Stimulated activated memory B cell treated with anti-CD40 and anti-IgM and Interleukin-4, amounts not matched to agents 10 μg/mL and 1 μg/mL and 100 μg/mL, for 72 hours (primary cell): ENCODE measurements at places on chromosomes 12 and 14.

DNA sequence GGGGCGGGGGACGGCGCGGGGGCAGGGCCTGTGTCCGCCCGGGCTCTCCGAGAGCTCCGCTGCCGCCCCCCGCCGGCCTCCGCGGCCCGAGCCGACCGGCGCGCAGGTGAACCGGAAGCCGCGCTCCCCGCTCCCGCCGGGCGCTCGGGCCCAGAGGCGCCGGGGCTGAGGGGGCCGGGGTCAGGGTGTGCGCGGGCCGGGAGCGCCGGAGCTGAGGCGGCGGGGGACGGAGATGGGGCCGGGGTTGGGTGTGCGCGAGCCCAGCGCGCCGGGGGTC, 431 bp downstream of the HIP1R start:
- no peaks in the 10 kb centered on the region for H3K27me3 ChIP-seq
- peak overlapping the region; percentile 96 for H3K4me3 ChIP-seq
- peaks cover 55% of the 10 kb centered on the region for H3K4me1 ChIP-seq

GRCh38 chr12:65192963-65193516, 23.7 kb downstream of the LEMD3 start:
- no peak overlapping the region for H3K27ac ChIP-seq
- H3K36me3 ChIP-seq, result peaks cover 23% of the 10 kb centered on the region
- peaks cover 44% of the 10 kb centered on the region for H3K4me1 ChIP-seq
- ATAC-seq, result no peak
- no peak overlapping the region for H3K4me3 ChIP-seq

GRCh38 chr12:92133171-92133570, 12.5 kb downstream of the BTG1 start:
- H3K27ac ChIP-seq, result peak overlapping the region; percentile 74
- ATAC-seq, result no peak

GRCh38 chr12:41605545-41606305, 417.6 kb downstream of the PDZRN4 start:
- H3K36me3 ChIP-seq, result no peaks in the 10 kb centered on the region
- H3K4me1 ChIP-seq, result no peaks in the 10 kb centered on the region
- H3K4me3 ChIP-seq, result no peak overlapping the region
- H3K27ac ChIP-seq, result no peak overlapping the region
- H3K27me3 ChIP-seq, result no peaks in the 10 kb centered on the region

GRCh38 chr14:53399057-53399456, 245.9 kb upstream of the DDHD1 start:
- no peak overlapping the region for H3K27ac ChIP-seq
- H3K4me3 ChIP-seq, result no peak overlapping the region
- no peak for ATAC-seq
- H3K27me3 ChIP-seq, result peaks cover 9% of the 10 kb centered on the region
- no peaks in the 10 kb centered on the region for H3K4me1 ChIP-seq

DNA sequence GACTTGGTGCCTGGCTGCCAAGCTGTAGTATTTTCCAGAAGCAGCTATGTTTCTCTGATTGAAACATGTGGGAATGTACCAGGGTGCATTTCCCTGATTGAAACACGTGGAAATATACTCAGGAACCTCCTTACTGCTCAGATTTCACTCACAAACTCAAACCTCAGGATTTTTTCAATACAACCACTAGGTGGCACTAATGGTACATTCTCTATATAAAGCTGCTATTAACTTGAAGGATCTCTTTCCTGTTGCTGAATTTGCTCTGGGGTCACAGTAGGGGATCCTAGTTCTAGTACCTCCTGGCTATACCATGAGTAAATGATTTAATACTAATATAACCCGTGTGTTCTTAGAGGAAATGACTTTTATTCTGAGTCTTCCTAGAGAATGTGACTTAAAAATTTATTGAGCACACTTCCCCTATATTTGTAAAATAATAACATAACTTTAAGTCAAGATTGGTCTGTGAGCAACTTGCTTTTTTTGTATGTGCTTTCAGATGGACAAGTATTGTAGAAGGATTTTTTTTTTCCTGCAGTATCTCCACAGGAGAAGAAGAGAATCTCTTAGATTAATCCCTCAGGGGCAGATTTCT, 173.8 kb upstream of the MIS18BP1 start:
- H3K27ac ChIP-seq, result no peak overlapping the region
- no peaks in the 10 kb centered on the region for H3K4me1 ChIP-seq
- H3K36me3 ChIP-seq, result no peaks in the 10 kb centered on the region
- no peak for ATAC-seq
- H3K4me3 ChIP-seq, result no peak overlapping the region
- no peaks in the 10 kb centered on the region for H3K27me3 ChIP-seq

GRCh38 chr12:104775731-104776231, 182.3 kb downstream of the SLC41A2 start:
- no peak overlapping the region for H3K4me3 ChIP-seq
- H3K27ac ChIP-seq, result peak overlapping the region; percentile 20
- peaks cover 15% of the 10 kb centered on the region for H3K4me1 ChIP-seq

DNA sequence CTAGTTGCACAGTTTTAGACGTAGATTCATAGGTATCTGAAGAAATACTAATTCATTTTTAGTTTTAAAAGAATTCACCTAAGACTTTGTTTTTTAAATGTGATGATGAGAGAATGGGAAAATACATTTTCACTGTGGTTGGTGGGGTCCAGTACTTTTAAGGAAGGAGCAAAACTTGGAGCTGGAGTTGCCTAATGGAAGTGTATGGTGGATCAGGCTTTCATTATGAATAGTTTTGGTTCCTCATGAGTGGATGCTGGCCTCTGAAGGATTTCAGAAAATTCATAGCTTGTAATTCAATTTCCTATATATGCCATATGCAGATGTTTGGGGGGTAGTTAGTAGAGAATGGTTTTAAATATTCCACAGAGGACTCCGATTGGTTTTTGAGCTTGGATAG, 27.1 kb downstream of the STK38L start:
- no peaks in the 10 kb centered on the region for H3K27me3 ChIP-seq
- H3K4me1 ChIP-seq, result peaks cover 29% of the 10 kb centered on the region
- peaks cover 43% of the 10 kb centered on the region for H3K36me3 ChIP-seq
- no peak overlapping the region for H3K4me3 ChIP-seq

DNA sequence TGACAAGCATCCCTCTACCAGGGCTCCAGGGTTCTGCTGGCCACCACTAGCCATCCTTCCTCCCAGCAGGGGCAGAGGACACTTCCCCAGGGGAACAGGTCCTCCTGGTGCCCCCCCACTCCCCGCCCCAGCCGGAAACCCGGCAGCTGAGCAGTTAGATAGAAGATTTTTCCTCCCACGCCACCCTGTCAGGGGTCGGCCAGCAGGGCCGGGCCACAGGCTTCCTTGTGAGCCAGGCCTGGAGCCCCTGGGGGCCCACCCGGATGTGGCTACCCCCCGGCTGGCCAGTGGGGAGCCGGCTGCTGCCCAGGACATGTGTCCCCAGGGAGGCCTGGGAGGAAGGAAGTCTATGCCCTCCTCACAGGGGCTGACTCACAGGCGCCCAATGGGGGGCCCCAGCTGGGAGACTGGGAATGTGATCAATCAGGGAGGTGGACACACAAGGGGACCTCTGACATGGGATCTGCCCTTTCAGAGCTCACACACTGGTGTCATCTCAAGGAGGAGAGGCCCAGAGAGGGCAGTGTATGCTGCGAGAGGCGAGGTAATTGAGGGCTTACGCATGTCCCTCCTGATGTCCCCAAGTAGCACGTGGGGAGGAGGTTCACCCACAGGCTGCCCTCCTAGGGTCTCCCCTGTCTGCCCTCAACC, 4.2 kb downstream of the SH2B3 start:
- no peaks in the 10 kb centered on the region for H3K27me3 ChIP-seq
- no peak for ATAC-seq
- peaks cover 19% of the 10 kb centered on the region for H3K36me3 ChIP-seq
- H3K4me1 ChIP-seq, result peaks cover 83% of the 10 kb centered on the region
- H3K4me3 ChIP-seq, result peak overlapping the region; percentile 84

GRCh38 chr12:15092826-15093225, 120.0 kb downstream of the PDE6H start:
- no peak for ATAC-seq
- no peak overlapping the region for H3K4me3 ChIP-seq
- peaks cover 9% of the 10 kb centered on the region for H3K27me3 ChIP-seq
- H3K4me1 ChIP-seq, result peaks cover under 1% of the 10 kb centered on the region
- H3K36me3 ChIP-seq, result no peaks in the 10 kb centered on the region

GRCh38 chr12:13211859-13212664, 15.5 kb downstream of the EMP1 start:
- no peak overlapping the region for H3K4me3 ChIP-seq
- H3K27ac ChIP-seq, result no peak overlapping the region
- peak; percentile 56 for ATAC-seq
- H3K4me1 ChIP-seq, result peaks cover 12% of the 10 kb centered on the region

GRCh38 chr12:69068448-69068847, 135.5 kb upstream of the CPM start:
- no peak overlapping the region for H3K4me3 ChIP-seq
- H3K27me3 ChIP-seq, result peaks cover 6% of the 10 kb centered on the region
- no peak overlapping the region for H3K27ac ChIP-seq
- H3K36me3 ChIP-seq, result no peaks in the 10 kb centered on the region
- no peaks in the 10 kb centered on the region for H3K4me1 ChIP-seq
- peak; percentile 25 for ATAC-seq

DNA sequence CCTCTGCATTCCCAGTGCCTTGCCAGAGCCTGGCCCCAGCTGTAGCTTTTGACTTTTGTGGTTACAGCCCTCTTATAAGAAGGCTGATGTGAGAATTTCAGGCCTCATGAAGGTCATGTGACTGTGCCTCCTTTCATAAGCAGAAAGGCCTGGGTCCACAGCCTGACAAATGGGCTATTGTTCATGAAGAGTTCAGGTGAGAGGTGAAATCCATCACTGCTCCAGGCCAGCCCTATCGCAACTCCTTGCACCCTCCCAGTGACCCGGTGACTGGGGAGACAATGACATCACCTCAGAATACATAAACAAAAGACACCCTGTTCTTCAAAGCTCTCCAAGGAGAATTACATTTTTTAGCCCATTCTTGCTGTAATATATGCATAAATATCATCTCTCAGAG, 321.5 kb downstream of the PCNX1 start:
- no peaks in the 10 kb centered on the region for H3K27me3 ChIP-seq
- no peak overlapping the region for H3K27ac ChIP-seq
- peaks cover 23% of the 10 kb centered on the region for H3K4me1 ChIP-seq
- H3K4me3 ChIP-seq, result no peak overlapping the region

DNA sequence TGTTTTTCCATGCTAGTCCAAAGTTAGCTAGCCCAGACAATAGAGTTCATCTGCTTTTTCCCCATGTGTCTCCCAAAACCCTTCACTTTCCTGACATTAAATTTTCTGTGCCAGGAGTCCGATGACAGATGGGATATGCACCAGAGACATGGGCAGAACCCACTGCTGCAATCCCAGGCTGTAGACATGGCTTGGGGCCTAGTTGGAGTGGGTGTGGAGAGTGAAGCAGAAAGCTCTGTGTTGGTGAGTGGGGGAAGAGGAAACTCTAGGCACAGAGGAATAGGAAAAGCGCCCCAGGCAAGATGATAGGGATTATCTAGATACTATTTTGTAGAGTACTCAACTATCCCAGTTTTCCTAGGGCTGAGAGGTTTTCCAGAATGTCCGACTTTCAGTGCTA, 4.8 kb upstream of the KRT74 start:
- no peaks in the 10 kb centered on the region for H3K4me1 ChIP-seq
- peaks cover 46% of the 10 kb centered on the region for H3K27me3 ChIP-seq
- H3K4me3 ChIP-seq, result no peak overlapping the region
- no peak for ATAC-seq

DNA sequence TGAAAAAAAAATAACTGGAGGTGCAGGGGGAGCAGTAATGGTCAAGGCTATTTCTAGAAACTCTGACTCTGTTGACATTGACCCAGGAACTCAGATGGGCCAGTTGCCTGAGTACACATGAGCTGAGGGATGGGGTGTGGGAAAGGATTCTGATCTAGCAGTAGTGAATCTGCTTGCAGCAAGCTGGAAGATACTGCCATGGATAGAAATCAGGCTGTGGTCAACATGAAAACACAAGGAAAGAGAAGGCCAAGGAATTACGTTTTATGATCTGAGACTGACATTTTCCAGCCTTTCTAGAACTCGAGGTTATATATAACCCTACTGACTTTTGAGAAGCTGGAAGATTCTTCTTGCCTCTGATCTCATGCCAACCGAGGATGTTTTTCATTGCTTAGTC, 90.0 kb downstream of the ANO6 start:
- H3K4me1 ChIP-seq, result no peaks in the 10 kb centered on the region
- no peaks in the 10 kb centered on the region for H3K27me3 ChIP-seq
- H3K4me3 ChIP-seq, result no peak overlapping the region
- peaks cover 20% of the 10 kb centered on the region for H3K36me3 ChIP-seq
- no peak overlapping the region for H3K27ac ChIP-seq
- ATAC-seq, result no peak

GRCh38 chr12:64265839-64266238, 43.7 kb upstream of the KICS2 start:
- no peak for ATAC-seq
- H3K4me3 ChIP-seq, result no peak overlapping the region
- H3K27me3 ChIP-seq, result no peaks in the 10 kb centered on the region
- no peak overlapping the region for H3K27ac ChIP-seq

- H3K27me3 ChIP-seq, result no peaks in the 10 kb centered on the region
- peaks cover 28% of the 10 kb centered on the region for H3K4me1 ChIP-seq
- H3K4me3 ChIP-seq, result no peak overlapping the region
- ATAC-seq, result no peak
- peaks cover 18% of the 10 kb centered on the region for H3K36me3 ChIP-seq
These were observed 57.0 kb upstream of the FOXN3 start for GRCh38 chr14:89473989-89474388.

DNA sequence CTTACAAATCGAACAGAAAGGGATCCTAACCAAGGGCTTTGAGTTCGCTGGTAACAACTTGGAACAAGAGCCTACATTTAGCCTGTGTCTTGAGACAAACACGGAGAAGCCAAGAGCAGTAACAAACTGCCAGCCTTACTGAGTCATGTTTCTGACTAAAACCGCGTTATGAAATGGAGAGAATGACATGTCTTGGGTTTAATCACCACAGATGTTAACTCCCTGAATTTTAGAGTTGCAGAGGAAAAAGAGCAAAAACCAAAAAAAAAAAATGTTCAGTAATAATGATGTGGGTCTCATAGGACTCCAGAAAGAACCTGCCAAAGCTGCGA, 1.0 kb downstream of the BLTP3B start:
- peak; percentile 40 for ATAC-seq
- no peaks in the 10 kb centered on the region for H3K27me3 ChIP-seq
- peaks cover 6% of the 10 kb centered on the region for H3K36me3 ChIP-seq
- peak overlapping the region; percentile 96 for H3K4me3 ChIP-seq
- H3K4me1 ChIP-seq, result peaks cover 55% of the 10 kb centered on the region
- H3K27ac ChIP-seq, result peak overlapping the region; percentile 96

GRCh38 chr14:99774556-99775307, 18.5 kb upstream of the EML1 start:
- H3K36me3 ChIP-seq, result no peaks in the 10 kb centered on the region
- ATAC-seq, result no peak
- peaks cover 37% of the 10 kb centered on the region for H3K27me3 ChIP-seq
- H3K27ac ChIP-seq, result no peak overlapping the region
- no peaks in the 10 kb centered on the region for H3K4me1 ChIP-seq
- H3K4me3 ChIP-seq, result no peak overlapping the region

DNA sequence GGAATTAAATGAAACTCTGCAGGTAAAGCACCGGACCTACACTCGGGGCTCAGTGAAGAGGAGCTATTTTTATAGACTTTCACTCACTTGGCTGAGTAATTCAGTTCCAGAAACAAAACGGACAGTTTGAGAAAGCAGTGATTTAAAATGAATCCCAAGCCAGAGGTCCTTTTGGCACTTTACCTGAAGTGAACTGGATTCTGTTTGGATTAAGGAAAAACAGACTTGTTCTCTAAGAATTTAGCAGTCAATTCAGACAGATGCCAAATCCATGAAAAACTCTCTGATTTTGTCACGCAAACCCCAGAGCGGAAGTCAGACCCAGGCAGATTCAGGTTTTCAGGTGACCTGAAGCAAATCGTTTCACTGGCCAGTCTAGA, 4.9 kb upstream of the VASH1 start:
- ATAC-seq, result no peak
- H3K27ac ChIP-seq, result no peak overlapping the region

- H3K27me3 ChIP-seq, result no peaks in the 10 kb centered on the region
- no peak overlapping the region for H3K4me3 ChIP-seq
- peaks cover 38% of the 10 kb centered on the region for H3K36me3 ChIP-seq
- no peaks in the 10 kb centered on the region for H3K4me1 ChIP-seq
These were observed 120.3 kb downstream of the GPR135 start for GRCh38 chr14:59344691-59345455.
